ENCODE measurements at places on chromosomes 16 and 17.

- no peak for DNase-seq
Measured at GRCh38 chr17:44487170-44487569, 16.0 kb downstream of the GPATCH8 start.

DNA sequence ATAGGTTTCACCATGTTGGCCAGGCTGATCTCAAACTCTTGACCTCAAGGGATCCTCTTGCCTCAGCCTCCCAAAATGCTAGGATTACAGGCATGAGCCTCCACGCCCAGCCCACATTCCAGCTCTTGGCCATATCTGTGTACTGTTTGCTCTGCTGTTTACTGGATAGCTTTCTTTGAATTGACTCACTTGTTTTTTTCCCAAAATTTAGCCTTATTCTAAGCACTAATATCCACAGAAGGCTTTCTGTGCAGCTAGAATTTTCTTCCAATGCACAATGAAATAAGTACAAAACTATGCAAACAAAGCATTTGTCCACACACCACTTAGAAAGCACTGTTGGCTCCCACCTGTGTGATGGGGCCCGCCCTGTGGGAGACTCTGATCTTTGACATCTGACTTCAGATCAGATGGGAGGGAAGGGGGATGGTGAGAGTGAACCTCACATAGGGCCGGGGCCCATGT lies 72.2 kb downstream of the CLEC16A start:
- no peak for DNase-seq

DNA sequence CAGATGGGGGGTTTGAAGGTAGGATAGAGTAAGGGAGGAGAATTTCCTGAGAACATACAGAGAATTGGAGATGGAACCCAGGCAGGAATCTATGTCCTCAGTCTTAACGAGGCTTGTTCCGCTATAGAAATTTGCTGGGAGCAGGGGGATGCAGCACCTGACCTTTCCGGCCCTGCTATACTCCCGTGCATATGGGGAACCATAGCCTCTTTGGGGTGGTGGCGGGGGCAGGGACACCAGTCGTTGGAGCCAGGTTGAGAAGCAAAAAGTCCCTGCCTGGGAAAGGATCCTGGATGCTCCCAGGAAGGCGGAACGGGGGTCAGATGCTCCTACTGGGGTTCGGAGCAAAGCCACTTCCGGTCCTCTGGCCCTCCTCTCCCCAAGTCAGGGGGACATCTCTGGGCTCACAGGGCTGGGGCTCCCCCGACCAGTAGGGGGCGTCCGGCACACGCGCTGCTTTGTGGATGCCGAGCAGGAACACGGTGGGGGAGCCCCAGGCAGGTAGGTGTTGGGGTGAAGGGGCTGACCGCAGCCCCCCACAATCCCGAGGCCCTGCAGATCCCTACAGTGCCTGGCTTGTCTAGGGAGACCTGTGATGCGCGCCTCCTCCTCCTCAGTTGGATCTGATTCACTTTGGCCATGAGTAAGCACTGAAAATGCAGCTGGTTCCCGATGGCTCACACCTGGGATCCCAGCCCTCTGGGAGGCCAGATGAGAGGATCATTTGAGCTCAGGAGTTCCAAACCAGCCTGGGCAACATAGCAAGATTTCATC lies 15.5 kb upstream of the TFAP4 start:
- no peak for DNase-seq

- DNase-seq, result no peak
Measured at GRCh38 chr16:78501744-78502143, 402.3 kb downstream of the WWOX start.

DNA sequence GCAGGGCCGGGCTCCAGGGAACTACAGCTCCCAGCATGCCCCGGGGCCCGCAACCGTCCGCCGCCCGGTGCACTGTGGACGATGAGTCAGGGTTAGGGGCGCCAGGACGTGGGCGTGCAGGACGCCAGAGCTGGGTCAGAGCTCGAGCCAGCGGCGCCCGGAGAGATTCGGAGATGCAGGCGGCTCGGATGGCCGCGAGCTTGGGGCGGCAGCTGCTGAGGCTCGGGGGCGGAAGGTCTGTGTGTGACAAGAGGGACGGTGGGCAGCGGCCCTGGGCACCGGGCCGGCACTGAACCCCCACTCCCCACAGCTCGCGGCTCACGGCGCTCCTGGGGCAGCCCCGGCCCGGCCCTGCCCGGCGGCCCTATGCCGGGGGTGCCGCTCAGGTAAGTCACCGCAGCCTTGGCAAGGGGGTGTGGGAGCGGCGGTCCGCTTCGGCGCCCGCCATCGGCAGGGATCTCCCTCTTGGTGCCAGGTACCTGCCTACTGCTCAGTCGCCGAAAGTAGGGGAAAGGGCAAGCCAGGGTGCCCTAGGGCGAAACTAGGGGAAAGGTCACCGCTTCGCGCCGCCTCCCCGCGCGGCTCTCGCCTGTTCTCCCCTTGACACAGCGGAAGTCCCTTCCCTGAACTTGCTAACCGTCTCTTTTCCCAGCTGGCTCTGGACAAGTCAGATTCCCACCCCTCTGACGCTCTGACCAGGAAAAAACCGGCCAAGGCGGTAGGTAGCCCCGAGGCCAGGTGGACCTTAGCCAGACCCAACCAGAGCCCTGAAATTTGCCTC lies at the start of the genes ACADVL and DLG4:
TSS of gene ACADVL (plus strand) at position 127 of the 781 bp plus-strand sequence. CDS start at position 174, 47 bp downstream.
TSS of gene DLG4 (minus strand) at position 25 of the 781 bp plus-strand sequence.
- peak; percentile 37 for DNase-seq

GRCh38 chr16:84271866-84272265 lies 22.8 kb upstream of the WFDC1 start:
- no peak for DNase-seq

- DNase-seq, result no peak
Measured at GRCh38 chr17:64103391-64104364, 26.3 kb downstream of the ERN1 start.

- DNase-seq, result no peak
Measured at GRCh38 chr17:72466606-72467005, 345.8 kb downstream of the SOX9 start.

DNA sequence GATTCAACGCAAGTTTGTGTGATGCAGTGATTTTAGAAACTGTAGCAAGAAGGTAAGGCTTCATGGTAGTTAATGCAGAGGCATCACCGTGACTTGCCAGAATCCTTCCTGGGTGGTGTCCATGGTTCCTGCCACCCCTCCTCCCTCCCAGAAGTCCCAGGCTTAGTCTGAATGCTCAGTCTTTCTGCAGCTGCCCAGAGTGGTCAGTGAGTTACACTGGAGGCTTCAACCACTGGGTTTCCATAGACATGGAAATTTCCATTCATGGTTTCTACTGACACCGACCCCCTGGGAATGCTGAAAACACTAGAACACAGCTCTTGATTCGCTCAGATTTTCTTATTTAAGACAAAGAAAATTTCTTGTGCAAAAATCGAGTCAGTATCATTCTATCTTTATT lies 159.4 kb upstream of the HSBP1 start:
- DNase-seq, result no peak

- no peak for DNase-seq
Measured at GRCh38 chr17:13542636-13543035, 59.1 kb downstream of the HS3ST3A1 start.

- no peak for DNase-seq
Measured at GRCh38 chr17:58303971-58304749, 23.4 kb upstream of the MPO start.

- DNase-seq, result peak; percentile 41
Measured at GRCh38 chr16:82031116-82032084, 3.7 kb upstream of the HSD17B2 start.

- DNase-seq, result no peak
Measured at GRCh38 chr16:78189121-78189520, 89.7 kb downstream of the WWOX start.

- DNase-seq, result no peak
Measured at GRCh38 chr17:40539711-40540411, 25.4 kb downstream of the CCR7 start.
